Stimulated activated CD4-positive, alpha-beta T cell treated with anti-CD3 and anti-CD28 coated beads, Interleukin-15, amount 100 ng/mL, for 1 hour (primary cell): ENCODE measurements at places on chromosomes 3 and 15.

DNA sequence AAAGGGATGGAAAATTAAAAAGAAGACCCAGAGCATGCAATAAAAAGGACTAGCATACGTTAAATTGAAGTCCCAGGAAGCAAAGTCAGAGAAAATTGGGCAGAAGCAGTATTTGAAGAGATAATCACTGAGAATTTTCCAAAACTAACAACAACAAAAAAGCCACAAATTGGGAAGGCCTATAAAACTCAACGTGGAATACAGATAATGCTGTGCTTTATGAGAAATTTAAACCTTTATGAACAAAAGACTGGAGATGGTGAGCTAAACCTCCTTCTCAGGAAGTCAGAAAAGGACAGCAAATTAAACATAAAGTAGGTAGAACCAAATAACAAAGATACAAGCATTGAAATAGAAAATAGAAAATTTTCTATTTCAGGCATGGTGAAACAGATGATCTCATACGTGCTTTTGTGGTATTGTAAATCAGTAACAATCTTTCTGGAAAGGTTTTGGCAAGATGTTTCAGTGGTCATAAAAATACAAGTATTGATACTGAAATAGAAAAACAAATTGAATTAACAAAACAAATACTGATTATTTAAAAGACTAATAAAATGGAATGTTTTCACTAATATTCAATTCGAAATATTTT, 55.6 kb downstream of the LYSMD4 start:
- DNase-seq, result no peak

- no peak for DNase-seq
Measured at GRCh38 chr3:178295292-178295912, 240.8 kb upstream of the KCNMB2 start.

DNA sequence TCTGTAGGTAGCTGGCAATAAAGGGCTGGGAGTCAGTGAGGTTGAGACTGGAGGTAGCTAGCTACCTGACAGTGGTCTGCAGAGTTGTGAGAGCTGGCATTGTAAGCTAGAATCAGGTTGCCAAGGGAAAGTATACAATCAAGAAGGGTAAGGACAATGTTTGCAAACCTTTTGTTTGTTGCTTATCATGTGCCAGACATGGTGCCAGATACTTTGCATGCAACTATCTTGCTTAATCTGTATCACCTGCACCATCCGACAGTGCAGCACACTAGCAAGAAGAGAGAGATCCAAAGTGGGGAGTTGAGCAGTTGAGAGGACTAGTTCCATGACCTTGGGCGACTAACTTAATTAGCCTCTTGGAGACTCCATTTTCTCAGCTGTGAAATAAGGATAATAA, 236.4 kb downstream of the PDCD6IP start:
- DNase-seq, result no peak

DNA sequence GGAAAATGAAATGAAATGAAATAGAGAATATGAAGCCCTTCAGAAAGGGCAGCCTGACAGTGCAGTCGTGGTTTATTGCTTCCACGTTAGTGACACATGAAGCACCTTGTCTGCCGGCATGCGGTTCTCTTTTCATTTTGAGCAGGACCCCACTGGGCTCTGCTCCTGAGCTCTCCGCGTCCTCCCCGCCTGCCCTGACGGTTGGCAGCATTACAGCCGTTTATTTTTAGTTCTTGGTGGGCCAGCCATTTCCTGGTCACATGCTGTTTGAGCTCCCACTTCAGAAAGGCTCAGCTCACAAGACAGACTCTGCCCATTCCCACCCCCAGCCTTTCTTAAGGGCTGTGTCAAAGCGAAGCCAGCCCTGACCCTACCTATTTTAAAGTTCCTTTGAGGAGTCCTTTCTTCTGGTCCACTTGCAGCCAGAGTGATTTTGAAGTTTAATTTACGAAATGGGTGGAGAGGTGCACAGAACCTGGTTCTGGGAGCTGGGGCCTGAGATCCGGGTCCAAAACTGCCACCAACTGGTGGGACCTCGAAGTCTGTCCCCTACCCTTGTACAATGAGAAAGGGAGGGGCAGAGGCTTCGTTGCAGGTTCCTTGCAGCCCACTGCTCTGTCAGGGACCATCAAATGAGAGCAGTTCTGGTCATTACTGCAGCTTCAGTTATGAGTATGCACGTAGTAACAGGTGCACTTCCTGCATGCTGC, 60.1 kb downstream of the MGLL start:
- DNase-seq, result no peak

GRCh38 chr3:144107923-144108322, 136.3 kb downstream of the DIPK2A start:
- DNase-seq, result no peak

DNA sequence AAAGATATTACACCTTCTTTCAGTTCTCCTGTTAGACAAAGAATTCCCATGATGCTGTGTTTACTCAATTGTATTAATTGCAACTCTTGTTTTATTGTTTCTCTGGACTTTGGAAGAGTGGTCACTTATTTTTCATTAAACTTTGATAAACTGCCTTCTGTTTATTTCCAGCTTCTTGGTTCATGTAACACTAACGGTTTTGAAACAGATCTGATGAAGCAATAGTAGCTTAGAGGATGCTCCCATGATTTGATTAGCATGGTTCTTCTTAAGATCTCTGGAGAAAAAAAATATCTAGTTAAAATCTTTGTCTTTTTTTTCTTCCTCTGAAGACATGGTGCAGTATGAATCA, 90.1 kb downstream of the FNDC3B start:
- DNase-seq, result no peak

DNA sequence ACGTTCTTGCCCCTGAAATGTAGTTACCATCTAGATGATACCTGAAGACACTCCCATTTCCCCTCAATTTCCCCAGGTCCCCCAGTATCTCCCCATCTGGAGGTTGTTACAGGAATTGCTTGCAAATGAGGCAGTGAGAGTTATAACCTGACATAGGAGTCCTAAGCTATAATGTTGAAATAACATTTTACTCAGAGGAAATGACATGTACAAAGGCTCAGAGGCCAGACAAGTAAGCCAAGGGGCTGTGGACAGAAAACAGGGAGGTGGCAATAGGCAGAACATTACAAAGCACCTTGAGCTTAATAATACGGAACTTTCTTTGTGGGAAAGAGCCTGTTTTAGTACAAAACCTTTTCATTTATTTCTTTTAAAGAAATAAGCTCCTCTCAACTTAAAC, 171.9 kb downstream of the FRMD5 start:
- no peak for DNase-seq

- no peak for DNase-seq
Measured at GRCh38 chr3:166270429-166270828, 433.2 kb upstream of the BCHE start.

DNA sequence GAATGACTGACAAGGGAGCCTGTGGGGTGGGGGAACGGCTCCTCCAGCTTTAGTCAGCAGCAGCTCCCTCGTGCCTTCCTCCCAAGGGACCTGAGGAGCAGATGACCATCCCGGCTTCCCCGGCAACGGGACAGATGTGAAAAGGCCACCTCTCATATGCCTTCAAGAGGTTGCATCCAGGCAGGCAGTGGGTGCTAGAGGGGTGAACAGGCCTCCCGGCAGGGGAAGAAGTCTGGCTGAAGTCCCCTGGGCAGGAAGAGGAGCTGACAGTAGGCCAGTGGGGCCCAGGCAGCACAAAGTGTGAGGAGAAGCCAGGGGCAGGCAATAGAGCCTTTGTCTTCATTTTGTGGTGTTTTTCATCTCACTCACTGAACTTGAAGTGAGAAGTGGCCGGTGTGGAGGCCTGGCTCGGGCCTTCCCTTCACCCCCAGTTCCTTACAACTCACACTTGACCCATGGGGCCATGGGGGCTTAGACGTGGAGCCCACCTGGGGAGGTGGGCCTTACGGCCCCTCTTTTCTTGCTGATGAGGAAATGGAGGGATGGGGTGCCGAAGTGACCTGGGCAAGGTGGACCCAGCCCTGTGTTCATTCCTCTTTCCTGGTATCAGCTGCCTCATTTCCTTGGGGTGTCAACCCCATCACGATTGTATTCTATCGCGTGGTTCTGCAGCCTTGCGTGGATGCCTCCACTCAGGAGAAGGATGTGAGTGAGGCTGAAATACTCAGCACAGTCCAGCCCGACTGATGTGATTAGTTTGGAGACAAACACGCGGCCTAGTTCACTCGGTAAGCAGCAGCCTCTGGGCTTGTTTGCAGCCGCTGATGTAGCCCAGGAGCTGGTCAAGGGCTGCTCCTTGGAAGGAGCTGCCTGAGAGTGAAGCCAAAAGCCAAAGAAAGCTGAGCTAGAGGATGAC, 115.5 kb upstream of the ALDH1A3 start:
- DNase-seq, result no peak

GRCh38 chr3:8562081-8562595, 60.5 kb downstream of the LMCD1 start:
- no peak for DNase-seq

DNA sequence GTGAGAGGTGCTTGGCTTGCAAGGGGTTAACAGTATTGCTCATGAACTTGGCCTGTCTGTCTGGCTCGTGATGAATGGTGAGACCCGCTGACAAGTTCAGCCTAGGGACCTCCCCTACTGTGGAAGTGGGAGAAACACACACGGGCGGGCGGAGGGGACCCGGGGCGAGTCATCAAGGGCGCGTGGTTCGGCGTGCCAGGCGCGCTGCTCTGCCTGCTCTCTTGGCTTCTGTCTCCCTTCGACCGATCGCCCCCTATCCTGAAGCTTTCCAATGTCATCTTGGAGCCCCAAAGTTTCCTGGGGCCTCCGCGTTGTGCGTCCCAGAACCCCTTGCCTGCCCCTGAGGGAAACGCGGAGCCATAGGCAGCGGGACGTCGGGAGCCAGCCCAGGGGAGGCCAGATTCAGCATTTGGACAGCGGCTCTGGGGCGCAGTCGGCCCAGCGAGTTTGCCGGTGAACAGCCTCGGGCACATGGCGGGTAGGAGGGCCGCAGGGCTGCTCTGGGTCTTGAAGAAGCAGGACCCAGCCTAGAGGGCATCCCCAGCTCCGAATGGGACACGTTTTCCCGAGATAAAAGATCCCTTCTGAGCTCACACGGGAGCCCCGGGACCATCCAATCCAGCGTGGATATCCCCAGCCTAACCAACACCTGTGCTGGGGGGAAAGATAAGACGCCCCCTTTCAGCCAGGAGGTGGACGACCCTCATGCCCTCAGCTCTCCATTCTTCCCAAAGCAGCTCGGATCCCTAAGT, 27.0 kb upstream of the POLG start:
- DNase-seq, result peak; percentile 44

GRCh38 chr3:150495563-150496168, 50.6 kb downstream of the SERP1 start:
- DNase-seq, result no peak

GRCh38 chr3:96331341-96331740, 483.1 kb upstream of the EPHA6 start:
- no peak for DNase-seq

DNA sequence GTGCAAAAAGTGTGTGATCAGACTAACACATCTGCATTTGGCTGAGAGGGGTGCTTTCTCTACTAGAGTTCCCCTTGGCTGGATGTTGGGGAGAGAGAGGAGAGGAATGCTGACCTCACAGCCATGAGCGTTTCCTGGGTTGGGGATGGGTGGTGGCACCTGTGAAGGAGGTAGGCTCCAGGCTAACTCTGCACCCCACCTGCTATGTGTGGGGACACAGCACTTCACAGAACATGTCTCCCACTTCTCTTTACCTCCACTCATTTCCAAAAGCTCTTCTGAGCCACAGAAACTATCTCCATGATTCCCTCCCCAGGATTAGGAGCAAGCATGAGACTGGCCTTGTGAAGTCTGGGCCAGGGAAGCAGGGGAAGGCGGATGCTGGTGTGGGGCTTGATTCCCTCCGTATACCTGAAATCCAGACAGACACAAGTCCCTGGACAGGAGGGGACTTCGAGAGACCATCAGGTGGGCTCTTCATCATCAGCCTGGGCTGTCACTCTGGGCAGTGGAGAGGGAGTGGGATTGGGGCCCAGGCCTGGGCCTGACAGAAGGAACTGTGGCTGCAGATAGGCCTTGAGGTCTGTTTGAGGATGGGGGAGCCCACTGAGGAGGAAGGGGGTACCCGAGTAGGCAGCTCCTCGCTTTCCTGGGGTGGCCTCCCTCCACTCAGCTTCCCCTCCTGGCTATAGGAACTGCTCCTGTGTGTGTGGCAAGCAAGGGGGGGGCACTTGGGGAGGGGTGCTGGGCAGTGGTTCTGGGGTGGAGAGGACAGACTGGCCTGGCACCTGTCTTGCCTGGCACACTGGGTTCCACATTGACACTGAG, 40.7 kb downstream of the FEM1B start:
- DNase-seq, result no peak

GRCh38 chr3:187741403-187742350, 3.6 kb downstream of the BCL6 start:
- peak; percentile 64 for DNase-seq

GRCh38 chr3:72678867-72679266, 169.4 kb downstream of the SHQ1 start:
- DNase-seq, result no peak

DNA sequence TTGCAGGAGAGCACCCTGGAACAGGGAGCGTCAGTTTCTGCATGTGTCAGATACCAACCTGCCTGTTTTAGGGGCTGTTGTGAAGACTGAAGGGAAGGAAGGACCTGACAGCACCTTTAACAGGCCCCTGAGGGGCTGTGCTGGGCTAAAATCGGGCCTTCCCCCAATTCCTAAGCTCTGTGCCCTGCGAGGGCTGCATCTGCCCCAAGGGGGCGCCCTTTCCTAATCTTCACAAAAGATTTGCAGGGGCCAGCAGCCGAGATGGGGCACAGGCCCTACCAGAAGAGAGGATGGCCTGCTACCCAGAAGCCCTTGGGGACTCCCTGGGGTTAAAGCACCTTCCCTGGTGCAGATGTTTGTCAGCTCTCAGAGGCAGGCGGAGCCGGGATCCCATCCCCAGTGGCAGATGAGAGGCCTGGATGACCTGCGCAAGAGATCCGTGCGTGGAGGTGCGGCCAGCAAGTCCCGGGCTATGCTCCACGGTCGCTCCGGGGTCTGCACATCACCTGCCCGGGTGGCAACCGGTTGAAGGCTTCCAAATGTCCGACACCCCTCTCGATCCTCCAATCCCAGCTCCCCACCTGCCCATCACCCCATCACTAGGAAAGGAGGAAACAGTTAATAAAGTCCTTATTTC, 53.6 kb downstream of the RHCG start:
- DNase-seq, result no peak

DNA sequence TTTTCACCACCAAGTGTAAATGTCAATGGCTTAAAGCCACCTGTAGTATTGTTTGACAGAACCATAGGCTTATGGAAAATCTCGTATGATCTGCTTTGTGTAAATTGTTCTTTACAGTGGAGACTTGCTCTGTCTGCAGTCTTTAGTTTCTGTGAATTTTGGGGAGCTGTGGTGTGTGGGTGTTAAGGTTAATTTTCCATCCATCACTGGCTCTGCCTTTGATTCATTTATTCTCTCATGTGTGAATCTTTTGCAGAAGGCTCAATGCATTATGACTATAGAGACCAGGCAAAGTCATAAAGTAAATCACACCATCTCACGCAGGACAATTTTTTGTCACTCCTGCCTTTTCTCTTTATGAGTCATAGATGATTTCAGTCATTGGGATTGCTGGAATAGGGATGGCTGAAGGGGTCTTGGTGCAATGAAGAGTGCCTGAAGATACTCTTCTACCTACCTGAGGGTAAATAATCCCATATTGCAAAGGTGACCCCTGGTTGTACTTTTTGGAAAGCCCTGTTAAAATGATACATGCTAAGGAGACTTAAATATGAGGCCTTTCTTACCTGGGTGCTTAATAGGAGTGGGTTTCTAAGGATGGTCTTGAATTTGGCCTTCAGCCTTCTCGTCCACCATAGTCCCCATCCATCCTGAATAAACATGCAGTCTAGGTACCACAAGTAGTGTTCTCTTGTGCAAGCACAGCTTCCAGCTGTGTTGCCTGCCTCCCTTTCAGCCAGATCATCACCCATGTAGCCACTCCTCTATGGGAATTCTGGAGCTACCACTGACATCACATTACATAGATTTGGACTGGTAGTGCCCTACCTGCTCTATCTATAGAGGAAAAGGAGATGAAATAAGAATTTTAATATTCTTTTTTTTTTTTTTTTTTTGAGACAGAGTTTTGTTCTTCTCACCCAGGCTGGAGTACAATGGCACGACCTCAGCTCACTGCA, 14.3 kb downstream of the TGFBR2 start:
- DNase-seq, result no peak
